ENCODE measurements at places on chromosomes 7 and 10.

- DNase-seq = no peak
Measured at GRCh38 chr10:107280293-107280692, 115.8 kb upstream of the SORCS1 start.

GRCh38 chr7:101134399-101134980 is 7.6 kb downstream of the SERPINE1 start:
- no peak for DNase-seq

- DNase-seq = no peak
Measured at GRCh38 chr10:79400146-79401004, 45.0 kb downstream of the ZCCHC24 start.

DNA sequence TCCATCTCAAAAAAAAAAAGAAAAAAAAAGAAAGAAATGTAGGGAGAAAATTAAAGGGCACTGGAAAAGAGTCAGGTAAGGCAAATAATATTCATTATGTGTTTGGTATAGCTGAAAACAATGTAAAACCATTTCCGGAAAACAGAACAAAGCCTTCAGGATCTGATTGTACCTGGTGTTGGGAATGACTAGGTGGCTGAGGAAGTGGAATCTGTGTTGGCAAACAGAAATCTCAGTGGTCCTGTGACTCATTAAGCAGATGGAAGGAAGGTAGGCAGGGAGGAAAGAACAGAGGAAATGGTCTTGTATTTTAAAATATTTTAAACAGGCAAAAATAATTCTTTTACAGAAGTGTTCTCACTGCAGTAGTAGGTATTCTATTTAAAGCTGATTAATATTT is 55.7 kb upstream of the GATA3 start:
- DNase-seq = no peak

DNA sequence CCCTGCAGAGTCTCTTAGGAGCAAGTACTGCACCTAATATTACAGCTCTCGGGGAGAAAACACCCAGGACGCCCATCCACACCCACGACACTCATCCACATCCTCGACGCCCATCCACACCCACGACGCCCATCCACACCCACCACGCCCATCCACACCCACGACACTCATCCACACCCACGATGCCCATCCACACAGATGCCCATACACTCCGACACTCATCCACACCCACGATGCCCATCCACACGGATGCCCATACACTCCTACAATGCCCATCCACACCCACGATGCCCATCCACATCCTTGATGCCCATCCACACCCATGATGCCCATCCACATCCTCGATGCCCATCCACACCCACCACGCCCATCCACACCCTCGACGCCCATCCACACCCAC is 503.1 kb downstream of the PTPRN2 start:
- no peak for DNase-seq

- no peak for DNase-seq
Measured at GRCh38 chr10:102868911-102869257, 386 bp upstream of the AS3MT start.

- DNase-seq = no peak
Measured at GRCh38 chr7:124724507-124725192, 40.9 kb downstream of the GPR37 start.

DNA sequence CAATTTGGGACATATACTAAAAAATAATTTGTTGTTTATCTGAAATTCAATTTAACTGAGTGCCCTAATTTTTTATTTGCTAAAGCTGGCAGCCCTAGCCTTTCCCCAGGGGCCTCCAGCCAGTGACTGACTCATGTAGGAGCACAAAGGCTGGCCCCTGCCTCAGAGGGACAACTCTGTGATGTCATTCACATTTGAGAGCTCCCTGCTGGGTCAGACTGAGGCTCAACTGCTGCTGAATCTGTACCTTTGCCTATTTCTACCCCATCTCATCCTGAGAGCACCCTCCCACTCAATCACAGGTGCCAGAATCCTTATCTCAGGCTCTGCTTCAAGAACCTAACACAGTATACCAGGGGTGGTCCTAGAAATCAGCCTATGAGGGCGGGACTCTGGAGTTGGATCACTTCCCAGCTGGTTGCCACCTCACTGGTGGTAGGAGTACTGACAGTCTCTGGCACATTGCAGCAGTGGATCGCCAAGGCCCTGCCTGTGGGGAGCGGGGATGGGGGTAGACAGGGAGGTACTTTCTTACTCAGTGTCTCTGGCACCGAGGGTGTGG is 11.6 kb downstream of the GCK start:
- peak; percentile 52 for DNase-seq

DNA sequence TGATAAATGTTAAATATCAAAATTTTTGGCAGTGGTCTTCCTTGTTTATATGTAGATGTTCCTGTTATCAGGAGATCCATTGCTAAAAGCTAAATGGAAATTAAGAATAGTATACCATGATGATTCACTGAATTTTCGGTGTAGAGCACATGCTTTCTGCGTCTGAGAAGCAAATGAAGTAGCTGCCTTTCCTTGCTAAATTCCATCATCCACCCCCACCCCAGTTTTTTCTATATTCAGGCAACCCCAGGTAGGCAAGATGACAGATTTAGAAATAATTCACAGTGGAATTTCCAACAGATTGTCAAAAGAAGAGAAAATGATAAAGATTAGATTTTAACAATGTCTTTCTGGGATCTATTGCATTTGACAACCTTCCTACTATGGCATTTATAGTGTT is 231.9 kb downstream of the PLXDC2 start:
- DNase-seq = no peak

DNA sequence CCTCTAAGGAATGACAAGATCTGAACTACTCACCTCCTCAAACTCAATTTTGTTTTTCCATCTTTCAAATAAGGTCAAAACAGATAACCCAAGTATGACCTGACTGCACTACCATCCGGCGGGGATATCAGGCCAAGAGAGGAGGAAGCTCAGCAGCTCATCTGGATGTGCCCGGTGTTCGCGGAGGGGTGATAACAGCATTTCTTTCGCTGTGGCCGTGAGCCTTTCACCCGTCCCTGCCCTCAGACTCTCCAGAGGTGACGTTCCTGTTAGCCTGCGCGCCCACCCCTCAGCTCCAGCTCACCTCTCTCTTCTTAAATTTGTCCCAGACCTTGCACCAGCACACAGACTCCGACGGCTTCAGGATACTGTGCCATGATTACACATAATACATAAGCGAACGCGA is 526 bp downstream of the ZNF248 start:
- DNase-seq = no peak

DNA sequence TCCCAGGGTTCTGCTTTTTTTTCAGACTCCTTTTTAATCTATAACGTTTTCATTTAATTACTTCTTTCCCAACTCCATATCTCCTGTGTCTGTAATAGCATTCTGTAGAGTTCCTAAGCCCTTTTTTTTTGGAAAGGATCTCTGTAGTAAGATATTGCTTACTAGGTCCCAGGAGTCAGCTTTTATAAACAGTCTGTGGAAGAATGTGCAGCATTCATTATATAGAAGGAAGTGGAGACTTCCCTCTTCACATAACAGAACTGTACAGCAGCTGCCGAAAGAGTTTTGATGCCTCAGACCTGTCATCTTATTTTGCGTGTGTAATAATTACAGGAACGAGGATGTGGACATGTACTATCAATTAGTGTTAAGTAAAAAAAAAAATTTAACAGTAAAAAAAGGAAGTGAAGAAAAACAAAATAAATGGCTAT is 7.4 kb upstream of the STEAP4 start:
- no peak for DNase-seq

GRCh38 chr10:98270786-98271185 is 2.8 kb upstream of the LOXL4 start:
- DNase-seq = no peak

DNA sequence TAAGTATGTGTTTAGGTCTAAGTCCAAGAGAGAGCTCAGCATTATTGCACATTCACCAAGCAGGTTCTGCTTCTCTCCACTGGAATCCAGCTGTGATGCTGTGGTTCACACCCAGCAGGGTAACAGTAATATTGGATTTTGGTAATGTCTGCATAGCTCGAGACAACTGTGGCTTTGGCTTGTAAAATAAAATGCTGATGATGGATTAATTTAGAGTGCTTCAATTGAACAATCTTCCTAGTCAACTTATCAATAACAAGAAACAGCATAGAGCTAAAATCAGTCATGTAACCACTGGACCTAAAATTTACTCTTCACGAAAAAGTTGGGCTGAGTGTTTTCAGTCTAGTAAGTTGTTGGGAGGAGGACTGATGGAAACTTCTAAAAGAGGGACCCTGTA is 709.2 kb downstream of the TYW1 start:
- no peak for DNase-seq

GRCh38 chr10:121792198-121792597 is 135.6 kb downstream of the ATE1 start:
- peak; percentile 50 for DNase-seq

- DNase-seq = peak; percentile 7
Measured at GRCh38 chr10:35495521-35496119, 109.5 kb upstream of the GJD4 start.

DNA sequence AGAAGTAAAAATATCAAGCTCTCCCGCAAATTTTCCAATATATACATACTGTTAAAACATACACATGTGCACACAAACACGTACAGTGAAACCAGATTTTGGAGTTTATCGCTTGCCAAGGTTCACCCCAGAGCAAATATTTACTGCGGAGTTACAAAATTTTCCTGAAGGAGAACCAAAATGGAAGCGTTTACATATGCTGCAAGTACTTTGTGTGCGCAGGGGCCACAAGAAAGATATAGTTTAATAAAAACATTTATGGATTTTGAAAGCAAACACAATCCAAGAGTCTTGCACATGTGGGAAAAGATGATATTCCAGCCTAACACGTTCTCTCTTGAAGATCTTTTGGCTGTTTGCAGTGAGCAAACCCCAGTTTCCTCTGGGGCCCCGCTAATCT is 301.3 kb upstream of the NFE2L3 start:
- DNase-seq = no peak

GRCh38 chr7:37921876-37922275 is 1.4 kb downstream of the EPDR1 start:
- no peak for DNase-seq

GRCh38 chr7:152710153-152710442 is 34.2 kb upstream of the XRCC2 start:
- no peak for DNase-seq

DNA sequence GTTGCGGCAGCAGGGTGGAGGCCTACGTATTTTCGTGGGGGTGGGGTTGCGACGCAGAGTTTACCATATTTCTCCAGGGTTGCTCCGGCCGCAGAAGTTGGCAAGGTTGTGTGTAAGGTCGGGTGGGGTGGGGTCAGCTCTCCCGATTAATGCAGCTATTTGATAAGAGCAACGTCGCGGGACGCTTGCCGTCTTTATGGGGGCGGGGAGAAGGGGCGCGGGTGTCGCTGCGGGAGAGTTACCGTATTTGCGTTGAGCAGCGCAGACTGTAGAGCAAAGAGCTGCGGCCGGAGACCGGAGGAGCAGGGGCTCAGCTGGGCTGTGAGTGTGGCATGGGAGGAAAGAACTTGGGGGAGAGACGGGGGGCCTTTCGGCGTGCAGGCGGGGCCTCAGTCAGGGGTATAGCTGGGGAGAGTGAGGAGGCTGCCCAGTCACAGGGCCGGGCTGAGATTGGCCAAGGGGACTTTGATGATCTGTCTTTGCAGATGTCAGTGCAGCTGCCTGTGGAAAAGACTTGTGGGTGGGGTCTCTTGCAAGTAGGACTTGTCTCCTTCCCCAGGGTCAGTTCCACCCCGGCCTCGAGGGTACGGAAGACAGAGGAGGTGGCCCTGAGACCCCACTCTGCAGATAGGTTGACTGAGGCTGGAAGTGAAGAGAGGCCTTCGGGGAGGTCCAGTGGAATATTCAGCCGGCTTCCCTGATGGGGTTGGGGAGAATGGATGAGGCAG is 26.6 kb downstream of the ZNF775 start:
- DNase-seq = peak; percentile 27

- no peak for DNase-seq
Measured at GRCh38 chr10:80133206-80133605, 676 bp downstream of the PLAC9 start.

DNA sequence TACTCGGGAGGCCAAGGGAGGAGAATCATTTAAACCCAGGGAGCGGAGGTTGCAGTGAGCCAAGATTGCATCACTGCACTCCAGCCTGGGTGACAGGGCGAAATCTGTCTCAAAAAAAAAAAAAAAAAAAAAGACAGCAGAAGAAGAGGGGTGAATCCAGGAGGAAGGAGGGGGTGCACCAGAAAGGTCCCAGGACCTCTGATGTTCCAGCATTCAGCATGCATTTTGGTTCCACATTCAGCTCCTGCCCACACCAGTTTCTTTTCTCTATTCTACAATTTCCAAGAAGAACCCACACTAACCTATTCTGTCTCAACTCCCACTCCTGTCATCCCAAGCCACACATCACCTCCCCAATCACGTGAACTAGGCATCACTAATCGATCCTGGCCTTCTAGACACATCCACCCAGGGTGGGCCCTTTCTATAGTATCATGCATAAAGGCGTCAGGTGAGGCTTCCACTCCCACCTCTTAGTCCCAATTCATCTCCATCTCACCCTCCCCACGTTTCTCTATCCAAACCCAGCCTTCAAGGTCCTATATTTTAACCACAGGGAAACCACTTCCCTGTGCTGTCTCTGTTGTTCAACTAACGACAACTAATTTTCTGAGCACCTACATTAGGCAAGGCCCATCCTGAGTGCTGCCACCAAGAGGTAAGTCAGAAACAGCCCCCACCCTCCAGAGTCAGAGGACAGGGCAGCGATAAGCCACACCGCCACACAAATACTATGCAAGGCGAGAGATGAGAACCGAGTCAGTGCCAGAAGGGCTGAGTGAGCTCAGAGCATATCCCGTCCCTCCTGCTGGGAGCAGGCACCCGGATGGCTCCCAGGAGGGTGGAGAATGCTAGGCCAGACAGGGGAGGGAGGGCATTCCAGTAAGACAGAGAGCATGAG is 2.2 kb downstream of the ANXA11 start:
- DNase-seq = peak; percentile 85

DNA sequence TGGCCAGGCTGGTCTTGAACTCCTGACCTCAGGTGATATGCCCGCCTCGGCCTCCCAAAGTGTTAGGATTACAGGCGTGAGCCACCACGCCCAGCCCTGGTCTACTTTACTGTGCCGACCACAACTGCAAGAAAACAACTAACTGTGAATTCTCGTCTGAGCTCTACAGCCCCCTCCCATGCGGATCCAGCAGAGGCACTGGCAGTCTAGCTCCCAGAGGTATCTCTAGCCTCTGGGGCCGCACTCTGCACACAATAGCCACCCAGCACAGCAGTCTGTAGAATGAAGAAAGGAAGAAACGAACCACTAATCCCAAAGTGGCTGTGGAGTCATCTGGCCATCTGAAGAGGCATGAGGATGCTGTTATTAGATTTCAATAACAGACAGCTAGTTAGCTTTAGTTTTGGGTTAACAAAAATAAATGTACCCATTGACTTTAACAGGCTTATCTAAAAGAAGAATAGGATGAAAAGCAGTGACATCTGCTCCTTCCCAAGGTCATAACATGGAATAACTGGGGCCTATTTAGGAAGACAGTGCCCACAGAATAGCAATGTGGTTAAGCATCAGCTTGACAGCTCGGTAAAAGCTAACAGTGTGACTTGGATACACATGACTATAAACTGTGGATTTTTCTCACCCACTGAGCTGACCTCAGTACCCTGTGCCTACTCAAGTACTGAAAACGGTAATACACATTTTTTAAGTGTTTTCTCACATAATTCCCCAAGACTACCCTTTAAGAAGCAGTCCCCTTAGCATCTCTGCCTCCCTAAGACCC is 131.9 kb downstream of the TNS3 start:
- peak; percentile 97 for DNase-seq

All from IMR-90 (cell line).